ENCODE measurements at places on chromosomes 13 and 19.

GRCh38 chr19:34722353-34722752 lies 11.7 kb upstream of the ZNF181 start:
- no peak for DNase-seq

DNA sequence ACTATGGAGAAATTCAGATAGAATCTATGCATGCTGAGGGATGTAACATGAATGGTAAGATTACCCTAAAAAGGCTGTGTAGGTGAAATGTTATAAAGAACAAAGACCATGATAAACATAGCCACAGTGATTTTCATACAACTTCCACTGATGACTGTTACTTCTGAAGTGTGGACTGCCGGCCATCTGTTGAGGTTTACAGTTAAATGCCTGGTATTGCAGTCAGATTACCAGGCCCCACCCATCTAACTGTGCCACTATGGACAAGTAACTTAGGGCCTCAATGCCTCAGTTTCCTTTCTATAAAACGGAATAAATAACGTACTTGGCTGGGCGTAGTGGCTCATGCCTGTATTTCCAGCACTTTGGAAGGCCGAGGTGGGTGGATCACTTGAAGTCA lies 395.6 kb downstream of the KLF12 start:
- DNase-seq, result no peak

- no peak for DNase-seq
Measured at GRCh38 chr19:38597075-38597474, 20.7 kb downstream of the MAP4K1 start.

DNA sequence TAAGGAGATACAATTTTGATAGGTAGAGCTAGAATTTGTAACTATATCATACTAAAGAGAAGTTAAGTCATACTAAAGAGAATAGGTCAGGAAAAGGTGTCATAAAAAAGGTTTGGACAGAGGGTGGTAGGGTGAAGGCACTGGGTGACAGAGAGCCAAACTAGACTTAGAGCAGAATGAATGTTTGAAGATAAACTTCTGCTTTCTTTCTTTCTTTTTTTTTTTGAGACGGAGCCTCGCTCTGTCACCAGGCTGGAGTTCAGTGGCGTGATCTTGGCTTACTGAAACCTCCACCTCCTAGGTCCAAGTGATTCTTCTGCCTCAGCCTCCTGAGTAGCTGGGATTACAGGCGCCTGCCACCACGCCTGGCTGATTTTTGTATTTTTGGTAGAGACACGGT lies 44.1 kb downstream of the TM9SF2 start:
- DNase-seq, result no peak

- no peak for DNase-seq
Measured at GRCh38 chr13:46295491-46296114, 83.9 kb downstream of the LRRC63 start.

GRCh38 chr19:40831502-40832430 lies 18.5 kb downstream of the CYP2A6 start:
- DNase-seq, result no peak

DNA sequence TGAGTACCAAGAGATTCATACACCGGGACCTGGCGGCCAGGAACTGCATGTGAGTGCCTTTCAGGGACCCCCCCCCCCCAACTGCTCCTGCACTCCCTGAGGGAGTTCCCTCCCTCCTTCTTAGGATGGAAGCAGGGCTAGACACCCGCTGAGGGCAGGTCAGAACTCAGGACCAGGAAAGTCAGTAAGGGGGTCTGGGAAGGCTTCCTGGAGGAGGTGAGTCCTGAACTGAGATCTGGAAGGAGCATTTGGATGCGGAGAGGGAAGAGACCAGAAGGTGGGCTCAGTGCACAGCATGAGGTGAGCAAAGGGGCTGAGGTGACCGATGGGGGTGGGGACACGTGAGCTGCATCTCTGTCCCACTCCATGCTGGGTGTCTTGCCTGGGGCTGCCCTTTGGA lies 10.5 kb upstream of the HNRNPUL1 start:
- DNase-seq, result no peak

Measured in ACHN (cell line).